ENCODE measurements at places on chromosomes 6 and 20. TPM values are rescaled to one million over a fixed set of nuclear protein-coding genes. Genes with fewer than 3 reads are reported as not detected.

Gene TSHZ2
- total RNA-seq, result 0.06 TPM

Gene NCOA5
- total RNA-seq, result 32.5 TPM

Gene CDC5L
- 25.9 TPM for total RNA-seq

Gene IL17A
- total RNA-seq, result not detected

Gene ZNF165
- total RNA-seq, result 4.3 TPM

Gene MAK
- not detected for total RNA-seq

Gene GSTA3
- not detected for total RNA-seq

Gene NHSL1
- 4.0 TPM for total RNA-seq

Gene CD93
- 0.07 TPM for total RNA-seq

Data from epithelial cell of proximal tubule (primary cell).